DMS 273 treated with DMSO at 0.1 percent for 48 hours (cell line): ENCODE measurements at places on chromosomes 4 and X.

DNA sequence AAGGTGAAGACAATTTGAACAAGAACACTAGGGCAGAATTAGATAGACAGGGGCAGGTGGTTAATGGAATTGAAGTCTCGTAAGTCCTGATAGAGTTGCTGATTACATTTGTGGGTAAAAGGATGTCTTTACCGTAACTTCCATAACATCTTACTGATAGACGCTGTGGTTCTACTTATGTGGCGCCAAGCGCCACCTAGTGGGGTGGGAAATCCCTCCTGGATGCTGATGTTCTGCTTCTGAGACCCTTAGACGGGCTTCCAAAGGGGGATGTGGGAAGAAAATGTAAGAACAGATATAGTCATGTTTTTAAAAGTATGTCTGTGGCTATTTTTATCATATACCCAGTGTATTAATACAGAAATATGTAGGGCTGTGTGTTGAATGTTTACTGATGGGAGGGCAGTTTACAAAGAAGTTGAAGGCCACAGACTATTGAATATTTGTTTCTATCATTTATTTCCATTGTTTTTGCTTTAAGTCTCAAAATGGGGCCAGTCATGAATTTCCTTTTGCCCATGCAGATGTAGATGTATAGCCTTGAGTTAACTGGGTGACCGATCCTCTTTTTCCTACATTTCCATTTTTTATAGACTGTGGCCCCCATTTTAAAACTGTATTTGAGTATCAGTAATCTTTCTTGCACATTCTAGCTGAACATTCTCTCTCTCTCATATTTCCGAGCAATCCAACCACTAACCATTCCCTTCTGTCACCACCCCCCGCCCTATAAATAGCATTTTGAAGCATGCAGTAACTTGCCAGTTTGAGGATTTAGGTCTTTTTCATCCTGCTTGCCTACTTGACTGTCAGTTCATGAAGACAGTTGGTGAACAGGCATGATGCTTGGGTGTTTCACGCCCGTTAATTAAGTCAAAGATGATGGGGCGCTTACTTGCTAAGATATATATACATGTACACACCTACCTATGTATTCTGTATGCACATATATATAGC is 12.1 kb upstream of the TLR8 start:
- no peak for DNase-seq

- DNase-seq: no peak
These were observed 110.5 kb upstream of the PAK3 start for GRCh38 chrX:110985470-110985869.

- peak; percentile 35 for DNase-seq
These were observed 93.9 kb upstream of the CBR4 start for GRCh38 chr4:169103966-169104412.

DNA sequence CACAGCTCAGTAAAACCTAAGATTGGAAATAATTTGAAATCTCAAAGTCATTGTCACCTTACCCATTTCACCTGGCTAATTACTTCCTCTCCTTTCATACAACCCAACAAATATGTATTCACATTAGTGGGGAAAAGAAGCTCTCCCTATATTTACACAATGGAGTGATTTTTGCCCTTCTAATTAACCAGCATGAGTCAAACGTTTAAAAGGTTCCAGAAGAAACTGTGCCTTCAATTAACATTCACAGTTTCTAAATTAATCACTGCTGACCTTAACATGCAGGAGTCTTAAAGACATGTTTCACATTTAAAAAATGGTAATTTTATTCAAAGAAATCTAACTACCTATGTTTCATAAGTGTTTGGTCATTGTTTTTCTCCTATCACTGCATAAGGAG is 254.6 kb downstream of the CBLL2 start:
- DNase-seq: no peak

GRCh38 chr4:55866973-55867574 is 13.6 kb downstream of the EXOC1 start:
- peak; percentile 40 for DNase-seq
